ENCODE measurements at places on chromosomes 1 and 21. TPM values are rescaled to one million over a fixed set of nuclear protein-coding genes. Genes with fewer than 3 reads are reported as not detected.

- DNase-seq = no peak
- H3K27me3 ChIP-seq = no peaks in the 10 kb centered on the region
- H3K4me3 ChIP-seq = peak overlapping the region; percentile 47
- peak overlapping the region; percentile 46 for H3K27ac ChIP-seq
- H3K4me1 ChIP-seq = peaks cover 49% of the 10 kb centered on the region
- no peaks in the 10 kb centered on the region for H3K36me3 ChIP-seq
These were observed 20.2 kb downstream of the SKI start for GRCh38 chr1:2248127-2248826.

- no peaks in the 10 kb centered on the region for H3K27me3 ChIP-seq
- DNase-seq = no peak
- no peaks in the 10 kb centered on the region for H3K36me3 ChIP-seq
- no peak overlapping the region for H3K4me3 ChIP-seq
These were observed 25.2 kb downstream of the TP73 start for GRCh38 chr1:3677484-3677883.

The APCS gene
- not detected for total RNA-seq

- no peak overlapping the region for H3K4me3 ChIP-seq
- H3K4me1 ChIP-seq = no peaks in the 10 kb centered on the region
- no peaks in the 10 kb centered on the region for H3K36me3 ChIP-seq
- no peak overlapping the region for H3K27ac ChIP-seq
- DNase-seq = no peak
These were observed 148.9 kb downstream of the CDC42BPA start for GRCh38 chr1:227169343-227169742.

The KRTAP6-2 gene
- total RNA-seq = not detected

The ABCA4 gene
- not detected for total RNA-seq

- H3K27ac ChIP-seq = no peak overlapping the region
- no peak overlapping the region for H3K4me3 ChIP-seq
These were observed 9.6 kb downstream of the GSTM2 start for GRCh38 chr1:109677459-109677858.

DNA sequence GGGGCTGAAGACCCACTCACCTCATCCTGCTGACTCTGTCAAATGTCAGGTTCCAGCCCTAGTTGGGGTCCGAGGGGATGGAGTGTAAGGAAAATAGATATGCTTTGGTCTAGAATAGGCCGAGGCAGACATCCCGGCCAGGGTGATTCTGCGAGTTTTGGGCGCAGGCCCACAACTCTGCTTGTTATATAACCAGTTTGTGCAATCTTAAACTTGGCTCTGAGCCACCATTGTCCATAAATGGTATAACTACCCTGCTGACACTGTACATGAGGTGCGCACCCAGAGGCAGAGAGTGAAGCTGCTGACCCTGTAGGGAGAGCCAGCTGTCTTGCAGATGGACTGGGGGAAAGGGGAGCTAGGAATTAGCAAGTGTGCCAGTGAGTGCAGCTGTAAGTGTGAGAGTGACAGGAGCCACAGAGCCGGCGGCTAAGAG is 1388.8 kb downstream of the AMY1C start:
- H3K36me3 ChIP-seq = no peaks in the 10 kb centered on the region

- H3K4me1 ChIP-seq = no peaks in the 10 kb centered on the region
- H3K27me3 ChIP-seq = no peaks in the 10 kb centered on the region
- H3K27ac ChIP-seq = no peak overlapping the region
These were observed 5.6 kb upstream of the GPR25 start for GRCh38 chr1:200867018-200867811.

DNA sequence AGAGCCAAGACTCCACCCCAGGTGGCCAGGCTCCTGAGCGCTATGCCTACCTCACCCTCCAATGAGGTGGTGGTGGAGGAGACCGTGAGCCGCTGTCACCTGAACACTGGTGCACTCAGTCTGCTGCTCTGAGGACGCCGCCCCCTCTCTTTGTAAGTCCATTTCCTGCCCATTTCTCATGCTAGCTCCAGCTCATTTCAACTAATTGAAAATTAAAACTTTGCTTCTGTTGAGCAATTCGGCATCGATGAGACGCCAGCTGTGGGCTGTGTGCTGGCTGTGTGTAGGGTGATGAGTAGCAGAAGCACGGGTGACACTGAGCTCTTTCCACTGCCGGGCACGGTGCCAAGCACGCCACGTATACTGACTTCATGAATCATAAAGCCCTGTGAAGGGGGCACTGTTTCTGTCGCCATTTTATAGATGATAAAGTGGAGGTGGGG is 11.2 kb downstream of the TNFRSF1B start:
- H3K36me3 ChIP-seq = no peaks in the 10 kb centered on the region
- H3K4me3 ChIP-seq = no peak overlapping the region
- H3K4me1 ChIP-seq = no peaks in the 10 kb centered on the region
- H3K27ac ChIP-seq = no peak overlapping the region
- peak; percentile 59 for DNase-seq

Measured in ascending aorta (tissue), 2 donors.